ENCODE measurements at places on chromosomes 1 and 21. TPM values are rescaled to one million over a fixed set of nuclear protein-coding genes. Genes with fewer than 3 reads are reported as not detected.

- DNase-seq: no peak
These were observed 35.1 kb upstream of the ADGRL4 start for GRCh38 chr1:79041666-79042065.

The TRIM67 gene
- total RNA-seq: not detected

The GJA9 gene
- not detected for total RNA-seq

The ALX3 gene
- not detected for total RNA-seq

DNA sequence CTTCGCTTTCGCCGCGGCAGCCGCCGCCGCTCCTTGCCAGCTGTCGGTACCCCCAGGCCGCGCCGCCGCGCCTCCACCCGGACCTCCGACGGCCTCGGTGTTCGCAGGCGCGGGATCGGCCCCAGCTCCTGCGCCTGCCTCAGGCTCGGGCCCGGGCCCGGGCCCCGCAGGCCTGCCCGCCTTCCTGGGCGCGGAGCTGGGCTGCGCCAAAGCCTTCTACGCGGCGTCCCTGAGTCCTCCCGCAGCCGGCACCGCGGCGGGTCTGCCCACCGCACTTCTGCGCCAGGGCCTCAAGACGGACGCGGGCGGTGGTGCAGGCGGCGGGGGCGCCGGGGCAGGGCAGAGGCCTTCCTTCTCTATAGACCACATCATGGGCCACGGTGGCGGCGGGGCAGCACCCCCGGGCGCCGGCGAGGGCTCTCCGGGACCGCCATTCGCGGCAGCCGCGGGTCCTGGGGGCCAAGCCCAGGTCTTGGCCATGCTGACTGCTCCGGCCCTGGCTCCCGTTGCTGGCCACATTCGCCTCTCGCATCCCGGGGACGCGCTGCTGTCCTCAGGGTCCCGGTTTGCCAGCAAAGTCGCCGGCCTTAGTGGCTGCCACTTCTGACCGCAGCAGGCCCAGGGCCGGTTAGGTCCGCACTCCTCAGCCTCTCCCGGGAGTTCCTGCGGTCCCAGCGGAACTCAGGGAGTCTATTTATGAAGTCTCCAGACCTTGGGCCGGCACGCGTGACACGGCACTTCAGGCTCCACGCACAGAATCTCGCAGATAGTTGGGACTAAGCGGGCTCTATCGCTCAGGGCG is 1.4 kb downstream of the FOXD2 start:
- DNase-seq: no peak

GRCh38 chr1:162913345-162913744 is 52.4 kb upstream of the CCDC190 start:
- no peak for DNase-seq

GRCh38 chr1:223504741-223505140 is 111.5 kb downstream of the CCDC185 start:
- no peak for DNase-seq

The GPR52 gene
- not detected for total RNA-seq

DNA sequence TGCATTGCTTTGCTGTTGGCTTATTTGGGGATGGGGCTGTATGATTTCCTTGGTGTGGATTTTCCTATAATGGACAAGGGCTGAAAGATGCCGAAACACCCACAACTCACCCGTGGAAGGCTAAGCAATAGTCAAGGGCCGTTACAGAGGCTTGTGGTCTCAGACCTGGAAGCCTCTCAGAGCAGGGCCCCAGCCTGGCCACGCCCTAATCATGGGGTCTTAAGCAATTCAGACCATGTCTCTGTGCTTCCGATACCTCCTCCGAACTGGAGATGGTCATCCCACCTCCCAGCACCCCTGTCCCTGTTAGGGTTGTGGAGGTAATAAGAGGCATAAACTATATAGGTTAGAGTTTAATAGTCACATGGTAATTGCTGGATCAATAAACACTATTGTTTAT is 3.4 kb downstream of the ABCG1 start:
- no peak for DNase-seq

GRCh38 chr21:36504067-36505058 is 24.4 kb upstream of the CLDN14 start:
- DNase-seq: peak; percentile 35

DNA sequence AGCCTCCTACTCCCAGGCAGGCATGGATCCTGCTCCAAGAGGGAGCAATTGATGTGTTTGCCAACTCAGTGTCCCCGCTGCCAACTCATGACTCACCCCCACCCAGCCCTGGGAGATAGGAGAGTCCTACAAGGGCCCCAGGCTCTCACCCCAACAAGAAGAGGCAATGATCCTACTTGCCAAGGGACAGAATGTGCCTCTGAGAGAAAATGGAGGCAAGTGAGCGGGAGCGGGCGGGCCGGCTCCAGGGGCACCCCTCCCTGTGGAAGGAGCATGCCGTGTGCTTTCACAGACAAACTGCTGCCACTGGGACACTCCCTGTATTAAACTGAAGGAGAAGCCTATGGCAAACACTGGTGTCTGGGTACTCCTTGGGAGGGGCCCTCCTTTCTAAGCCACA is 16.7 kb downstream of the PKP1 start:
- peak; percentile 46 for DNase-seq

- DNase-seq: no peak
These were observed 32.7 kb downstream of the LYPLAL1 start for GRCh38 chr1:219206350-219206749.

The ANGPTL1 gene
- total RNA-seq: 3.7 TPM

The SPRR2G gene
- not detected for total RNA-seq

The ITGB2 gene
- total RNA-seq: 3.7 TPM

GRCh38 chr1:236552096-236552495 is 28.3 kb downstream of the LGALS8 start:
- no peak for DNase-seq

DNA sequence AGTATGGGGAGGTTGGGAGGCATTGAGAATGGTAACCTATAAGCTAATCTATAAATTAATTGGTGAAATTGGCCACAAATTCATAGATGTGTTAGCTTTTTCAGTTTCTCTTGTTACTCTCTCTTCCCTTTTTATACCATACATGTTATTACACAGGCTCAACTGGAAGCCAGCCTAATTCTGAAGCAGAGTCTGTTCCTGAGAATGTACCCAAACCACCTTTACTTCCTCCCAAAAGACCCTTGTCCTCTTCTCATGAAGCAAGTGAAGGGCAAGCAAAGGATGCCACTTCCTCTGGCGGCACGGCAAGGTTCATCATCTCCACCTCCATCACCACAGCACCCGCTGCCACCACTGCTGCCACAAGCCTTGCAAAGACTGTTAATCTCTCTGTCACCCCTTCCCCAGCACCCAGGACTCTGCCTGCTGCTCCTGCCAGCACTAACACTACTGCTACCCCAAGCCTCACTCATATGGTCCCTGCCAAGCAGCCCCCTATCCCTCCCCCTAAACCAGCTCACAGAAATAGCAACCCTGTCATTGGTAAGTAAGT is 39.5 kb upstream of the RCC1 start:
- no peak for DNase-seq

- DNase-seq: peak; percentile 10
These were observed 168.5 kb upstream of the PLD5 start for GRCh38 chr1:242692988-242693387.

GRCh38 chr21:34840693-34841092 is 171.9 kb downstream of the CLIC6 start:
- DNase-seq: no peak

GRCh38 chr1:35555601-35556477 is 1.4 kb downstream of the KIAA0319L start:
- peak; percentile 94 for DNase-seq

DNA sequence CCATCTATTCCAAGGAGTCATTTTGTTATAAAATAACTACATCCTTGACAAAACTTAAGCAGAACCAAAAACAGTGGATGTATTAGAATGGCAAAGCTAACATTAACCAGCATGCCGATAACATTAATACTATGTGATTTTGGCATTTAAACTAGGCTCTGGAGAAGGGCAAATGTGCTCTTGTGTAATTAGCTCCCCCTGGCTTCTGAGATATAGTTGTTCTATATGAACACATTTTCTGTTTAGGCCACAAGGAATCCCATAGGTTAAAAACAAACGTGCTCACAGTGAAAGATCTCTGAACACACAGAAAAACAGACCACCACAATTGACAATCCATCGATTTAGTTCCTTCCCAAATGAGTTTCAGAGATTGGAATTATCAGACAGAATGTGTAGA is 57.4 kb upstream of the TARS2 start:
- DNase-seq: no peak

DNA sequence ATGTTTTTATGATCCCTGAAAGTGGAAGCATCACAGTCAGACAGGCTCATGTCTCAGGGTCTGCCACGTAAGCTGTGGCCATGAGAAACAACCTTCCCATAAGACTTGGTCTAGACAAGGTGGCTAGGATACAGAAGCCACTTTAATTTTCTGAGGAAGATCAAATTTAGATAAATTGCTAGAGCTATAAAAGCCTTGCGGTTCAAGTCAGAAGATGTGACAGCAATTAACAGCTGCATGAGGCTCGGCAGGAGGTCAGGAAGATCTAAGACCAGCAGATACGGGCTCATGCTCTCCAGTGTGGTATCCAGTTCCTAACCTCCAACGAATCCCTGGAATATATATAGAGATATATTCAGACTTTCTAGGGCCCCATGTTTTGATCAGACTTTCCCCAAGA is 577.1 kb downstream of the PLPP3 start:
- peak; percentile 77 for DNase-seq

GRCh38 chr1:246788895-246789338 is 64.7 kb downstream of the SCCPDH start:
- no peak for DNase-seq

The ERI3 gene
- total RNA-seq: 59.8 TPM

The EFNA1 gene
- total RNA-seq: not detected

The TCHH gene
- total RNA-seq: not detected

The TAL1 gene
- total RNA-seq: not detected

DNA sequence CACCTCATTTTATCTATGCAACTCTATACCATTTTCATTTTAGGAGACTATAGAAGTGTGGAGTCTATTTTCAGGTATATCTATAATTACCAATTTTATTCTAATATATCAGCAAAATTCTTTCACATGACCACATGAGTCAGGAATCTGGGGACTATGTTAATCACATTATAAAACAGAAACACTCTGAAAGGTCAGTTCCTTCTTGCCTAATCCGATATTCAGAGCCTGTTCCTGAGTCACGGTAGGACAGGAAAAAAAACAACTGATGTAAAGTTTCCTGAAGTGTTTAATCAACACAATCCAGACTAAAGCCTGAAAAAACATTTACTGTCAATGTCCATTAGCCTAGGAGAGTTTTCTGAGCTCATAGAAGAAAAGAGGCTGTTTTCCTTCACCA is 1902.3 kb downstream of the NCAM2 start:
- no peak for DNase-seq

The F3 gene
- total RNA-seq: 30.2 TPM

DNA sequence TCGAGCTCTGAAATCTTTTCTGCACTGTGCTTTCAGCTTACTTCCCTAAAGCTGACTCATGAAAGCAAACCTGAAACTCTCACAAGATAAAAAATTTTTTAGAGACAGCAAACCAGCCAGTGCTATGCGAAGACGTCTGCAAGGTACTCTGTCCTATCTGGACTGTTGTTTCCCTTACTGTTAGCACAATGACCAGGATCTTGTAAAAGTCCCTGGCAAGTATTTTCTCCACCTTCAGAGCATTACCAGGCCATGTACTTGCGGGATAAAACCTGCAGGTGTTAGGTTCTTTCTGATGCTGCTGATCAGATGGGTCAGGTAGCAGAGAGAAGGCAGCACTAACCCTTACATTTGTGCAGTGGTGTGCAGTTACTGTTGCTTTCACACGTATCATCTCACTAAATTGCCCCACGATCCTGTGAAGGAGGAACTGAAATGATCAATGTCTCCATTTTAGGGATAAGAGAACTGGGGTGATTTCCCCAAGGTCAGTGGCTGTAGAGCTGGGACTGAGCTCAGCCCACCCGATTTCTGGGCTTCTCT is 56.6 kb downstream of the PLXNA2 start:
- DNase-seq: no peak

GRCh38 chr1:228464487-228464983 is 22.6 kb upstream of the RNF187 start:
- no peak for DNase-seq

The PALMD gene
- 56.5 TPM for total RNA-seq

- DNase-seq: peak; percentile 93
These were observed 63.8 kb downstream of the CD34 start for GRCh38 chr1:207847116-207847515.

The PYCR2 gene
- 71.4 TPM for total RNA-seq

DNA sequence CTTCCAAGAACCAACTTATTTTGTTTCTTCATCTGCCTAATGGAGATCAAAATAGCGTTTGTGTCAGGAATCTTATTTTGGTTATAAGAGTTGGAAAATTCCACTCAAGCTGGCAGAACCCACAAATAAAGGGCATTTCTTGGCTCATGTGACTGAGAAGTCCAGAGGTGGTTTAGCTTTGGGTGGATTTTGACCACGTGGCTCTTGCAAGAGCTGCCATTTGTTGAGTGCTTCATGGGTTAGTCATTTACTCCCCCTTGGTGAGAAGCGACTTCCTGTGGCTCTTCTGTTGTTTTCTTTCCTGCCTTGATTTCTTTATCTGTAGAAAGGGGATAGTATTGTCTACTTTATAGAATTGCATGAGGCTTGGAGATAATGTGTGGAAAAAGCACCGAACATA is 9.5 kb upstream of the RNF186 start:
- DNase-seq: peak; percentile 28

The GIPC2 gene
- total RNA-seq: 1.5 TPM

DNA sequence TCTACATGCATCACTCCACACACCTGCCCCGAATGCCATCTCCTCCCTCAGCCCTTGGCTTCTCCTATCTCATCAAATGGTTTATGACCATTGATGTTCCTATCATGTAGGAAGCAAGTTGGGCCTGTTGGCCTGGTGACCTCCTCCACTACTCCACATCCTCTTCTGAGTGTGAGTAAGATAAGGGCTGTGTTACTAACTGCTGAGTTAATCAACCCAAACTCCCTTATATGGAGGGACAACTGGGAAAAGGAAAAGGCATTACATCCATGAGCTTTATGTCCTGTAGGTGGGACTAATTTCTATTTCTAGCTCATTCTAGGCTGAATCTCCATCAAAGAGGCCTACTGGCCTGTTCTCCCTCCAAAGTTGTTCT is 57.6 kb downstream of the WLS start:
- peak; percentile 86 for DNase-seq

The AGT gene
- total RNA-seq: 0.19 TPM

The TLCD4 gene
- total RNA-seq: 0.32 TPM

DNA sequence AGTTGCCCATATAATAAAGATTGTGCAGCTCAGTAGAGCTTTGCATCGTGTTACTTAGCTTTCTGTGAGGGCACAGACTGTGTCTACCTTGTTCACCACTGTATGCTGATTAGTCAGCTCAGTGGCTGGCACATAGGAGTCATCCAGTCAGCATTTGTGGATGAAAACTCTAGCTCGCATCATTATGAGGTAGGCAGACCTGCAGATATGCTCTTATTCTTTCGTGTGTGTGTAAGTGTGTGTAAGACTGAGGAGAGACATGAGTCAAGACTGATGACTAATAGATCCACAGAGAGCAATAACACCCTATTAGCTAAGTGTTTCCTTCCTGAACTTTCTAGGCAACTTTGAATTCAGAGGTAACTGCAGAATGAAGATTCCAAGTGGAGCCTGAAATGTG is 17.1 kb downstream of the TTF2 start:
- peak; percentile 89 for DNase-seq
